Neural crest cell (in vitro differentiated cells): ENCODE measurements at places on chromosomes 12 and 14. TPM values are rescaled to one million over a fixed set of nuclear protein-coding genes. Genes with fewer than 3 reads are reported as not detected.
A peak's percentile ranks its signal among the peaks of the same experiment; 100 is the strongest.

Gene PPP2R3C
- 55.4 TPM in 2 replicates for total RNA-seq

Gene GPR162
- 16.4 and 17.4 TPM in 2 replicates for total RNA-seq

DNA sequence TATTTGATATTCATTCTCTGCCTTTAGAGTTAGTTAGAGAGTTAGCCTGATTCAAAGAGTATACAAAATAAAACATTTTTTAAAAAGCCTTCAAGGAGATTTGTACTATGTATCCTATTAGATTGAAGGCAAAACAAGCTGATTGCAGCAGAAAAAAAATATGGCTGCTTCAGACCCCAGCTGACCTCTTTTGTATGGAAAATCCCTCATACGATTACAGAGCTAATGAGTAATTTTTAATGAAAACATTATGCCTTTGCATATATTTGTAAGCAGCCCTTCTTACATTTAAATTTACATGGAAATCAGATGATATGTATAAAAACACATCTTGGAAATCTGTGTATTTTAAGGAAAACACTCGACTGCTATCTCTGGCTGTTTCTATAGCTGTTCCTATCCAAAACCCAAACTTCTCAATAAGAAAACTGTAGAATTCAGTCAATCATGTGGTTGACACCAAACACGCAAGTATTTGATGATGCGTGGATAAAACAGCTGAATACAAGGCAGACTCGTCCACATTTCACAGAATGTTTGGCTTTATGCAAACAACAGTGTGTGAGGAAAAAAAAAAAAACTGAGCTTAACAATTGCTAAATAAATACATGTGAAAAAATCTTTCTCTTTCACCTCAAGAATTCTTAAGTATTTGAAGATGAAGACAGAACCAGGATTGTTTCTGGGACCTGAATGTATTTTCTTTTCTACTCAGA, 275.3 kb downstream of the EGLN3 start:
- peaks cover 6% of the 10 kb centered on the region for H3K36me3 ChIP-seq
- peaks cover 25% of the 10 kb centered on the region for H3K4me1 ChIP-seq
- DNase-seq, result no peak
- no peak overlapping the region for H3K27ac ChIP-seq

DNA sequence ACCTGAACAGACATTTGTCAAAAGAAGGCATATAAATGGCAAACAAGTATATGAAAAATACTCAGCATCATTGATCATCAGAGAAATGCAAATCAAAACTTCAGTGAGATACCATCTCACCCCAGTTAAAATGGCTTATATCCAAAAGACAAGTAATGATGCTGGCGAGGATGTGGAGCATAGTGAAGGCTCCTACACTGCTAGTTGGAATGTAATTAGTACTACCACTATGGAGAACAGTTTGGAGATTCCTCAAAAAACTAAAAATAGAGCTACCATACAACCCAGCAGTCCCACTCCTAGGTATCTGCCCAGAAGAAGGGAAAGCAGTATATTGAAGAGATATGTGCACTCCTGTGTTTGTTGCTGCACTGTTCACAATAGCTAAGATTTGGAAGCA, 146.1 kb downstream of the TGFB3 start:
- H3K27ac ChIP-seq, result no peak overlapping the region
- H3K27me3 ChIP-seq, result no peaks in the 10 kb centered on the region
- no peaks in the 10 kb centered on the region for H3K4me1 ChIP-seq
- DNase-seq, result no peak

GRCh38 chr14:104573930-104574329, 5.6 kb upstream of the C14orf180 start:
- no peaks in the 10 kb centered on the region for H3K36me3 ChIP-seq
- H3K4me3 ChIP-seq, result no peak overlapping the region
- H3K4me1 ChIP-seq, result peaks cover 15% of the 10 kb centered on the region
- no peak for DNase-seq
- no peaks in the 10 kb centered on the region for H3K27me3 ChIP-seq

- H3K4me1 ChIP-seq, result peaks cover 9% of the 10 kb centered on the region
- H3K36me3 ChIP-seq, result no peaks in the 10 kb centered on the region
- DNase-seq, result no peak
- H3K27ac ChIP-seq, result peak overlapping the region; percentile 15
- H3K27me3 ChIP-seq, result no peaks in the 10 kb centered on the region
Measured at GRCh38 chr12:41988715-41989114, 156.0 kb downstream of the GXYLT1 start.

GRCh38 chr14:34137001-34137745, 186.3 kb upstream of the EGLN3 start:
- H3K36me3 ChIP-seq, result peaks cover 3% of the 10 kb centered on the region
- DNase-seq, result no peak
- peaks cover 19% of the 10 kb centered on the region for H3K4me1 ChIP-seq
- no peaks in the 10 kb centered on the region for H3K27me3 ChIP-seq
- H3K27ac ChIP-seq, result no peak overlapping the region

GRCh38 chr14:64110802-64111201, 183.4 kb downstream of the ESR2 start:
- no peak overlapping the region for H3K4me3 ChIP-seq
- H3K4me1 ChIP-seq, result no peaks in the 10 kb centered on the region
- no peak overlapping the region for H3K27ac ChIP-seq
- H3K27me3 ChIP-seq, result no peaks in the 10 kb centered on the region
- peaks cover 5% of the 10 kb centered on the region for H3K36me3 ChIP-seq

DNA sequence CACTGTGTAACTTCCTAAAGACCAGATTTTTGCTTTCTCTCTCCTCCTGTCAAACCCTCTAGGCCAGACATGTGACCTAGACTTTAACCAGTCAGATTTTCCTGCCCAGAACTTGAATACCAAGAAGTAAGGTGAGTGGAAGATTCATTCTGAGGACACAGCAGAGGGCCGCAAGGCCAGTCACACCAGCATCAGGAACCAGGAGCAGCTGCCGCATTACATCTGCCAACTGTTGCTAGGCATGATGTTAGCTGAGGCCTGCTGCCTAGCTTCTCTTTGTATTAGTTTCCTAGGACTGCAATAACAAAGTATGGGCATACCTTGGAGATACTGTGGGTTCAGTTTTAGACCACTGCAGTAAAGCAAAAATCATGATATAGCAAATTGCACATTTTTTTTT, 101.9 kb upstream of the BMP4 start:
- no peaks in the 10 kb centered on the region for H3K4me1 ChIP-seq
- H3K4me3 ChIP-seq, result no peak overlapping the region
- no peak for DNase-seq
- no peaks in the 10 kb centered on the region for H3K27me3 ChIP-seq
- H3K36me3 ChIP-seq, result no peaks in the 10 kb centered on the region

DNA sequence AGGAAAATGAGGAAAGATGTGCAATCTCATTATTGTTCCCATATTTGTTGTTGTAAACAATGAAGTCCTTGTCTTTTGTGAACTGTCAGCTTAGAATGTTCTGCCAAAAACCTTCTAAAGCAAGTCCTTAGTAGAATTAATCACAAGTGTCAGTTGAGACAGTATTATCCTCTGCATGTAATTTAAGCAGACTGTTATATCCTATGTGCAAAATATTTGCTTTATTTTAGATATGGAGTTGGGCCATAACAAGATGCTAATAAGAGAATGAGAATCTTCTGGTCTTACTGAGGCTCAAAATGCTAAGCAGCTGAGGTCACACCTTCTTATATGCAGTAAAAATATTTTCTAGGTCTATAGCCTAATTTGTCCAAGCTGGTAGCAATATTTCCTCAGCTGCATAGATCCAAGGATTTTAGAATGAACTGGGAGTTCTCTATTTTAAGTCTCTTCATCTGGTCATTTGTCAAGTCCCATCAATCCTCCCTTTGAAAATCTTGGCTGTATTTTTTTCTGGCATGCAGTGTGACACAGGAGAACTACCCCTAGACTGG, 222.3 kb upstream of the NAV3 start:
- DNase-seq, result no peak
- H3K27me3 ChIP-seq, result no peaks in the 10 kb centered on the region
- H3K4me1 ChIP-seq, result peaks cover 39% of the 10 kb centered on the region
- no peaks in the 10 kb centered on the region for H3K36me3 ChIP-seq
- no peak overlapping the region for H3K4me3 ChIP-seq

GRCh38 chr12:117790198-117790597, 178.6 kb downstream of the KSR2 start:
- H3K27me3 ChIP-seq, result peaks cover 43% of the 10 kb centered on the region
- no peak for DNase-seq
- no peaks in the 10 kb centered on the region for H3K4me1 ChIP-seq
- H3K4me3 ChIP-seq, result no peak overlapping the region
- H3K36me3 ChIP-seq, result no peaks in the 10 kb centered on the region

GRCh38 chr14:77124345-77125280, 17.0 kb downstream of the ZDHHC22 start:
- H3K4me1 ChIP-seq, result peaks cover 31% of the 10 kb centered on the region
- no peak overlapping the region for H3K27ac ChIP-seq
- H3K4me3 ChIP-seq, result peak overlapping the region; percentile 80
- peak; percentile 53 for DNase-seq
- H3K36me3 ChIP-seq, result no peaks in the 10 kb centered on the region

DNA sequence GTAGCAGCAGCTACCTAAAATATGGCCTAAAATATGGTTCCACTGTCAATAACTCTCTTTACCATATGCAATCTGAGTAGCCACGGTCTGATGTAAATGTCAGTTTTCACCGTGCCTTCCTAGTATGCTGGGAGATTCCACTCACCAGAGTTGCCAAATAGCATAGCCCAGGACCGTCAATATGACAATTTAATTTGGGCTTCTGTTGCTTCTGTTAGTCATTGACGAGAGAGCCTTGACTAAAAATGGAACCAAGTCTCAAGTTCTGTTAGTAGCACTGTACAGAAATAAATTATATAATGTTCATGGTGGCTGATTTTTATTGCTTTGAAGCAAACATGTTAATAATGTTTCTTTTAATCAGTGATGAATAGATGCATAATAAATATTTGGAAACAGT, 348.4 kb downstream of the BCAT1 start:
- no peaks in the 10 kb centered on the region for H3K36me3 ChIP-seq
- H3K4me1 ChIP-seq, result peaks cover 17% of the 10 kb centered on the region
- no peak overlapping the region for H3K27ac ChIP-seq
- DNase-seq, result no peak

DNA sequence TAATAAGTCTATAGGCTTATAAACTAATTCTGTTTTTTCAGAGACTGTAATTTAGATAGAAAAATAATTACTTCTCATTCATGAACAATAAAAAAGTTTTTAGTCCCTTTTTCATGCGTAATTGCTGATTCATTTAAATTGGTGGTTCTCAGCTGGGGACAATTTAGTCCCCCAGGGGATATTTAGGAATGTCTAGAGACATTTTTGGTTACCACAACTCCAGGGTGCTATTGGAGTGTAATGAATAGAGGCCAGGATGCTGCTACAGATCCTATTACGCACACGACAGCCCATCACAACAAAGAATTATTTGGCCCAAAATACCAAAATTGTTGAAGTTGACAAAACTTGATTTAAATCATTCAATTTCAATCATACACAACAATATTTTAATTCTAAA, 22.8 kb upstream of the VCPKMT start:
- H3K4me3 ChIP-seq, result no peak overlapping the region
- H3K27me3 ChIP-seq, result no peaks in the 10 kb centered on the region
- H3K36me3 ChIP-seq, result no peaks in the 10 kb centered on the region
- no peak overlapping the region for H3K27ac ChIP-seq
- no peak for DNase-seq

DNA sequence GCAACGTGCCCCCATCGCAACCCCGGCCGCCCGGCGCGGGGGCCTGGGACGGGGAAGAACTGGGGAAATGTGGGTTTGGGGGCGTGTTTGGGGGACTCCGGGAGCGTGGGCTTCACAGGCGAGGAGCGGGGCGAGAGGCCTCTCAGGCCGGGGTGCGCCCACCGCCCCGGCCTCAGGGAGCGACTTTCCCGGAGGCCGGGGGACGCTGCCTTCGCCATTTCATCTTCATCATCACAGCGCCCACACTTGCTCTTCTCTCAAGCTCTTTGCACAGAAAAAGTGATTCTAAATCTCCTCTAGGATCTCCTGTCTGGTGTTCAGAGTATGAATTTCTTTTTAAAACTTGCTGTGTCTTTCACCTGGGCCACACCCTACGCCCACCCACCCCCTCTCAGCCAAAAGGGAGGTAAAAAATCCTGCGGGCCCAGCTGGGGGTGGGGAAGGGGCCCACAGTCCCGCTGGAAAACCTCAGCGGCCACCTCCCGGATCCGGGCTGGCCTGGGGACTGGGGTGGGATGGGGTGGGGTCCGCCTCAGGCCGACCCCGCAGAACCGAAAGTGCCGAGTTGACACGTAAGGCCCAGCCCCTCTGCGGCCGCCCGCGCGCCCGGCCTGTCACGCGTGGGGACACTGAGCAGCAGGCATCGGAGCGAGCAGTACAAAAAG, 7.4 kb downstream of the CDKN1B start:
- no peak for DNase-seq
- peaks cover 3% of the 10 kb centered on the region for H3K36me3 ChIP-seq
- peak overlapping the region; percentile 97 for H3K4me3 ChIP-seq
- H3K27me3 ChIP-seq, result peaks cover 2% of the 10 kb centered on the region
- peaks cover 55% of the 10 kb centered on the region for H3K4me1 ChIP-seq

DNA sequence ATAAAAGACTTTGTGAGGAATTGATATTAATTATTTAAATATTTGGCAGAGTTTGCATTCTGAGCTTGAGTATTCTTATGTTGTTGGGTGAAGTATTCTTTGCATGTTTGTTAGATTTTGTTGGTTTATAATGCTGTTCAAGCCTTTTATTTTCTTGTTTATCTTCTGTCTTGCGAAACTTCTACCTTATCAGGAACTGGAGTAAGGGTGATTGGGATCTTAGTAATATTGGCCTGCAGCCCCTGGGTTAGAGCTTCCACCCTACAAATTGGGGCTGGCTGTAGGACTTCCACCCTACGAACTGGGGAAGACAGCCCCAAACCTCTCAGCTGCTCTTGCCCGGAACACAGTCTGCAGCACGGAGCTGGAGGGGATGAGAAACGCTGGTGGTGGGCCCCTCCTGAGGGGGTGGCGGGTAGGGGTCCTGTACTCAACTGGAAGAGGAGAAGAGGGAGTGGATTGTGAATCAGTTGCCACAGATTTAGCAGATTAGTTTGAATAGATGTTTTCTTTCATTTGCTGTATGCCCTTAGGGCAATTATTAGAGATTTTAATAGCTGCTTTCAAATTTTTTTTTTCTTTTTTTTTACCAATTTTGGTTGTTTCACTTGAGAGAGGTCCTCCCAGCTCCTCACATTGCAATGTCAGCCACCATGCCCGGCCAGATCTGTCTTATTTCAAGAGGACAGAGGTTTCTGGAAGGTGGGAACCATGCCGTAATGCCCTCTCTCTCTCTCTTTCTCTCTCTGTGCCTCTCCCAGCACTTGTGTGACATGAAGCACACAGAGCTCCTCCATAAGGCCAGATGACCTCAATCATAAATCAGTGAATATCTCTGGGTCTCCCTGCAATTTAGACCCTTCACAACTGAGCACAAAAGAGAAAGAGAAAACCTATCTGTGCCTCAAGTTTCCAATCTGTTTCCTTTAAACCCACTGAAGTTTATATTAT, 123.4 kb downstream of the DICER1 start:
- H3K36me3 ChIP-seq, result peaks cover 12% of the 10 kb centered on the region
- H3K27me3 ChIP-seq, result peaks cover 2% of the 10 kb centered on the region
- H3K27ac ChIP-seq, result no peak overlapping the region
- H3K4me1 ChIP-seq, result no peaks in the 10 kb centered on the region
- H3K4me3 ChIP-seq, result no peak overlapping the region
- DNase-seq, result no peak

- H3K4me1 ChIP-seq, result no peaks in the 10 kb centered on the region
- H3K27me3 ChIP-seq, result no peaks in the 10 kb centered on the region
- H3K36me3 ChIP-seq, result no peaks in the 10 kb centered on the region
- DNase-seq, result no peak
Measured at GRCh38 chr14:103740991-103741689, 25.5 kb downstream of the ZFYVE21 start.

GRCh38 chr14:104742586-104743455, 10.1 kb upstream of the SIVA1 start:
- no peak overlapping the region for H3K4me3 ChIP-seq
- no peaks in the 10 kb centered on the region for H3K27me3 ChIP-seq
- no peak for DNase-seq
- peak overlapping the region; percentile 71 for H3K27ac ChIP-seq
- H3K36me3 ChIP-seq, result no peaks in the 10 kb centered on the region
- peaks cover 18% of the 10 kb centered on the region for H3K4me1 ChIP-seq
